ENCODE measurements at places on chromosomes 2 and 18.

DNA sequence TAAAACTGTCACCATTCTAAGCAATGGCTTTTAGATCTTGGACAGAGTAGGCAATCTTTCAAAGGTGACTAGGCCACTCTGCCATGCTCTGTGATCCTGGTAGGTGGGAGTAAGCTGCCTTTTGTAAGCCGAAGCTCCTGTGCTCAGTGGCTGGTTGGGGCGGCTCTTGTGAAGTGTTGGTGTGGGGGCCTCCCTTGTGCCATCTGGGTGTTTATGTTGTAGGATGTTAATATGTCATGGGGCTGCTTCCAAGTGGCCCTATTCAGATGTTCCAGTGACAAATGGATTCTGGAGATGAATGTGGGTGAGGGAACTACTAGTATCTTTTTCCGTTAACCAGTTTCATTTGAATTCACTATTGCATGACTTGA is 116.8 kb upstream of the SPRED2 start:
- no peak for DNase-seq

GRCh38 chr18:9737472-9738121 is 29.5 kb downstream of the RAB31 start:
- DNase-seq = no peak

GRCh38 chr2:147297820-147298219 is 547.0 kb upstream of the ACVR2A start:
- no peak for DNase-seq

DNA sequence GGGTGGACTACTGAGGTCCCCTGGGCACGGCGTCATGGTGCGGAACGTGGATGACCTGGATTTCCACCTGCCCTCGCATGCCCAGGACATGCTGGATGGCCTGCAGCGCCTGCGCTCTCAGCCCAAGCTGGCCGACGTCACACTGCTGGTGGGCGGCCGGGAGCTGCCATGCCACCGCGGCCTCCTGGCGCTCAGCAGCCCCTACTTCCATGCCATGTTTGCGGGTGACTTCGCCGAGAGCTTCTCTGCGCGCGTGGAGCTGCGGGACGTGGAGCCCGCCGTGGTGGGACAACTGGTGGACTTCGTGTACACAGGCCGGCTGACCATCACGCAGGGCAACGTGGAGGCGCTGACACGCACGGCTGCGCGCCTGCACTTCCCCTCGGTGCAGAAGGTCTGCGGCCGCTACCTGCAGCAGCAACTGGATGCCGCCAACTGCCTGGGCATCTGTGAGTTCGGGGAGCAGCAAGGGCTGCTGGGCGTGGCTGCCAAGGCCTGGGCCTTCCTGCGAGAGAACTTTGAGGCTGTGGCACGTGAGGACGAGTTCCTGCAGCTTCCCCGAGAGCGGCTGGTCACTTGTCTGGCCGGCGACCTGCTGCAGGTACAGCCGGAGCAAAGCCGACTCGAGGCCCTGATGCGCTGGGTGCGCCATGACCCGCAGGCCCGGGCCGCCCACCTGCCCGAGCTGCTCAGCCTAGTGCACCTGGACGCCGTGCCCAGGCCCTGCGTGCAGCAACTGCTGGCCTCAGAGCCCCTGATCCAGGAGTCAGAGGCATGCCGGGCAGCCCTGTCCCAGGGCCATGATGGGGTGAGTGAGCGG is 2.5 kb downstream of the KLHL30 start:
- no peak for DNase-seq

- DNase-seq = no peak
These were observed 7.3 kb upstream of the NR4A2 start for GRCh38 chr2:156339865-156340264.

DNA sequence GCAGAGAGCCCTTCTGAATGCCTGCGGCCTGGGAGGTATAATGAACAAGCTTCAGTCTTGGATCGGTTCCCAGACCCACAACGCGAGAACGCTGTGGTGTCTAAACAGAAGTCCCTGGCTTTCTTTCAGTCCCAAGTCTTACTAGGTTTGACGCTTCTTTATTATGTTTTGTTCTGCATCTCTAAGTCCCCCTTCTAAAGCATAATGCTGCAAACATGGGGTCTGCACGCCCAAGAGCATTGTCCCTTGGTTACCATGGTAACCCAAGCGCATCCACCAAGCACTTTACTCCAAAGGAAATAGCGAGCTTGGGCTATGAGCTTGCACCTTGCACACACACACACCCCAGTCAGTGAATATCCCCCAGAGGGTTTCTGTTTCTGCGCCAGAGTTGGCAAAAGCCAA is 193.7 kb downstream of the INO80D start:
- DNase-seq = peak; percentile 28

DNA sequence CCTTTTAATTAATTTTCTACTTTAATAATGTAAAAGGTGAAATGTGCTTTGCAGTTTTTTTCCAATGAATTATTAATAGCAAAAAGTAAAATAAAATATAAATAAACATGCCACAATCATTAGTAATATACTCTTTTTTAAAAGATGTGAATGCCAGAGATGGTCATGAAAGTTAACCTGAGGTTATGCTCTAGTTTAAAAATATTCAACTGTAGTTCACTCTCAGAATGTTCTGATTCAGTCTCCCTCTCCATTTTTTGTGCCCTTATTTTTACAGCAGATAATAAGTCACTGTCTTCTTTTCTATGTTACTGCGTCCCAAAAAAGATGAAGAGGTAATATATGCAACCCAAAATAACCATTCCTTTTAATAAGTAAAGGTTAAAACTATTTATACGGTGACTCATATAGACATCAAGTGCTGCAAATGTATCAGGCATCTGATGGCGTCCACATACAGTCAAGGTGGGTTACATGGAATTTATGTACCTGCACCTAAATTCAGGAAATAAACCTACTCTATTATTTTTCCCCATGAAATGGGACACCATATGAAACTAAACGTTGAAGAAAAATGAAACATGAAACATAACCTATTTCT is 153.6 kb upstream of the ZNF804A start:
- no peak for DNase-seq

DNA sequence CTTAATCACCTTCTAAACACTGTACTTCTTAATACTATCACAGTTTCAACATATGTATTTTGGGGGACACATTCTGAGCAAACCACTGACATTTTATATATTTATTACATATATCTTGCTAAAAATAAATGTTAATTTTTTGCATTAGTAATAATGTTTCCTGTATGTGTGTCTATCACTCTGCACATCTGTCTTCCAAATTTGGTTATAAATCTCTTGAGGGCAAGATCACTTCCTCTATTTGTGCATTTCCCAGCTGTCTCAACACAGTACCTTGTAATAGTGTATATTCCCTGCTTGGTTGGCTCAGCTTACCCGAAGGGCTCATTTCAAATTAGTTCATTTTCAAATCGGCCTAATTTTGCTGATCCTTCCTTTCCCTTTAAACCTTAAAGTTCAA is 617.1 kb upstream of the GYPC start:
- no peak for DNase-seq

DNA sequence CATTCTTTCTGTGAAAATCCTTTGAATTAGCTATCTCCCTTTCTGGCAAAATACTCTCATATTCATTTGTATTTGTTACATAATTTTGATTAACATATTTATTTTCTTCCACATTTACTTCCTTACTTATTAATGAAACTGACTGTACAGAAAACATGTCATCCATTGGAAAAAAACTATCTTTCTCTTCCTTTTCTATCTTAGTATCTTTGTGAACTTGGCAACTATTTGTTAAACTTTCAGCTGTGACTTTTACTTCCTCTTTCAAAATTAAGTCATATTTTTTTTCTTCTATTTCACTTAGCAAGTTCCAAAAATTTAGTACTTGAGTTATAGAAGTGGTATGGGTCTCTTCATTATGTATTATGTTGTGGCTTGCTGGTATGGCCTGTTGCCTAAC is 2.6 kb downstream of the RAD51AP2 start:
- DNase-seq = no peak

- no peak for DNase-seq
These were observed 124.0 kb upstream of the CAVIN2 start for GRCh38 chr2:191970867-191971266.

DNA sequence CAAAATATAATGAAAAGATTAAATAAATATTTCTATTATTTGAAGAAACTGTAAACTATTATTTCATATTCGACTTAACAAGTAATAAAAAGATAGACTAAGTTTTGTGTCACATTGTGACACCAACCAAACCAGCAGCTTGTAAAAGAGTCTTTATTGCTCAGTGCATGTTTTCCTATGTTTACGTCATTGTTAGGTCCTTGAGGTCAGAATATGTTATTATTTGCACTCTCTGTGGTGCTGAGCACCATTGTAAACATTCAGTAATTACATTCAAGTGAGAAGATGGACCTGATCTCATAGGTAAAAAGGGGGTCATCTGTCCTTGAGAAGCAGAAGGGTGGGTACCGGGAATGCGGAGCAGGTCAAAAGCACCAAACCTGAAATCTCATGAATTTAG is 1999.1 kb upstream of the CELF4 start:
- no peak for DNase-seq

DNA sequence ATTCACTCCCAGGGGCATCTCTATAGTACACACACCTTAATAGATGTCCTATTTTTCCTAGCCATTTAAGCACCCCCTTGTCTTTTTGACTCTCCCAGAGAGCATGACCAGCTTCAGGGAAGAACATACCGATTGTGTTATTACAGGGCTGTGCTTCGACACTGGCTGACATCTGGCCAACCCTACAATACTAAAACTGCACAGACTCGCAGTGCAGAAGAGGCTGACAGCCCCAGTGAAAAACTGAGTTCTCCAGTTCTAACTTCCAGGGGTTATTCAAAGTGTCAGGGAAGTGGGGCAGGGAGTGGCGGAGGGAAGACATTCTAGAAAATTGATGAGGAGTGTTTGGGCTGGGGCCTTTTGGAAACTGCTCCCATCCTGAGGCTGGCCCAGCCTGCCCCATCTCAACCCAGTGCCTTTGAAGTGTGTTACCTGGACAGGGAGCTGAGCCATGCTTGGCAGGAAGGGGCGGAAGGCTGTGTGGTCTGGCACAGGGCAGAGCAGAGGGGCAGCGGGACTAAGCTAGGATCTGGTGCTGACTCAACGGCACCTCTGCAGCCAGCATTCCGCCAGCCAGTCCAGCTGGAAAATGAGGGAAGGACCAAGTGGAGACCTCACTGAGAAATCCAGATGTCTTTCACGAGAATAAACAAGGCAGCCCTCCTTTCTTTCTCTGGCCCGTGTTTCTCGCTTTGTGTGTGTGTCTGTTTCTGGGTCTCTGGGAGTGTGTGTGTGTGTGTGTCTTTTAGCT is 15.4 kb upstream of the IGFBP5 start:
- no peak for DNase-seq

DNA sequence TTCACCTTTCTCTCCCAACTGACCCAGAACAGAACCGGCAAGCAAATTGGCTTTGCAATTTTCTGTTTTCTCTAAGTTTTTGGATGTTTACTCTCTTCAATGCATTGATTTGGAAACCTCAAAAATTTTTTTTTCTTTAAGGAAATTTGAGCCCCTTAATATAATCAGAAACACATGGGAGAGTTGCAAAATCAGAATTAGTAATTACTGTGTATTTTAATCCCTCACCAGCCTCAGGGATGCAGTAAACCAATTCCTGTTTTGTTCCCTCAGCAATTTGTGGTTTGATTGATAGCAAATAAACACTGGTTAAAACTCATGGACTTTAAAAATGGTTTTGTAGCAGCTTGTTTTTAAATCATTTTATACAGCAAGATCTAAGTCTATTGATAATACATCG is 281.5 kb downstream of the NEDD4L start:
- no peak for DNase-seq
